ENCODE measurements at places on chromosomes 1 and 21.

- no peak for DNase-seq
Observed at GRCh38 chr1:219330669-219331068, 157.0 kb downstream of the LYPLAL1 start.

DNA sequence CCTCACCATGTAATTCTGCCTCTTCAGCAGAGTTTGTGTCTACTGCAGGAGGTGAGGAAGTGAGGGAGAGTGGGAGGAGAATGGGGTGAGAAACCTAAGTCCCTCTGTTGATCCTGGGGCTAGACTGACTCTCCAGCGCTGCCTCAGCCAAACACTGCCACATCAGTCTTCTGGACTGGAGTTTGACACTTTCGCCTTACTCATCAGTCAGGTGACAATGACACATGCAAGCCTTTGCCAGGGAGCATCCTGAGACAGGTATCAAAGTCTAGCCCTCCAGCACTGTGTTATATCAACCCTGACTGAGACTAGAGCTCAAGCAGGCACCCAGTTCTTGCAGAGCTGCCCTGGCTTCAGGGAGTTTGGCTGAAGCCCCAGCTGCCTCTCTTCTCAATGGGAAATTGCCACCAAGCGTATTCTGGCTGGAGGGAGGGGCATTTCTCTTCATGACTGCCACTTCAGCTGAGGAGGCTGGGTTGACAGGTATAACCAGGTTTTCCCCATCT is 33.3 kb upstream of the SUCO start:
- peak; percentile 3 for DNase-seq

DNA sequence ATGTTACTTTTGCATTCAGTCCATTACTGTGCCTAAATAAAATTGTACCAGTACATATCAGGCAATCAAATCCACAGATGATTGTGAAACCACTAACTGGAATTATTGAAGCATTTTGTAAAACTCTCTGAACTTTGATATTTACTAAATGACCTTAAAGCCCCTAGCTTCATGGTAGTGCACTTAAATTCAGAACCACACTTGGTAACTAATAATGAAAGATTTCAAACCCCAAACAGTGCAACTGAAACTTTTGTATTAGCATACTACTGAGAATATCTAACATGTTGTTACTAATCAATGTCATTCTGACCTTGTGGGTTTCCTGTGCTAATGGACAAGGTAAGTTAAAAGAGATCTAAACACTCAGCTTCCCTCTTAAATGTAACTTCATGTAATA is at the start of gene CFHR3:
Gene CFHR3, plus strand, starts transcription at position 238 of the 400 bp plus-strand sequence. Its CDS starts 47 bp downstream, at position 285.
- no peak for DNase-seq

DNA sequence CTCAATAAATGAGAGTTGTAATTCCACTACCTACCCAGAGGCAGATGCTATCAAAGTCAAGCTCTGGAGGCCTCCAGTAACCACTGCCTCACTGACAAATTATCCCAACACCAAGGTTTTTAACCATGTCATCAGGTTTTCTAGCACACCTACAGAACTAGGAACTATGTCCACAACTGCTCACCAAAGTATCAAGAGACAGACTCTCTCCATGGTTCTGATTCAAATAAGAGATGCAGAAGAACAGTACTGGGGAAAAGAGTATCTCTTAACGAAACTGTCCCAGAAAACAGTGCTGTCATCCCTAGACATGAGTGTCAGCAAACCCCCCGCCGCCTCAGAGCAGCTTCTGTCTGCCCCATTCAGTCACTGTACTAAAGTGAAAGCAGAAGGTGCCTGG is 301.7 kb downstream of the OMA1 start:
- DNase-seq: no peak

DNA sequence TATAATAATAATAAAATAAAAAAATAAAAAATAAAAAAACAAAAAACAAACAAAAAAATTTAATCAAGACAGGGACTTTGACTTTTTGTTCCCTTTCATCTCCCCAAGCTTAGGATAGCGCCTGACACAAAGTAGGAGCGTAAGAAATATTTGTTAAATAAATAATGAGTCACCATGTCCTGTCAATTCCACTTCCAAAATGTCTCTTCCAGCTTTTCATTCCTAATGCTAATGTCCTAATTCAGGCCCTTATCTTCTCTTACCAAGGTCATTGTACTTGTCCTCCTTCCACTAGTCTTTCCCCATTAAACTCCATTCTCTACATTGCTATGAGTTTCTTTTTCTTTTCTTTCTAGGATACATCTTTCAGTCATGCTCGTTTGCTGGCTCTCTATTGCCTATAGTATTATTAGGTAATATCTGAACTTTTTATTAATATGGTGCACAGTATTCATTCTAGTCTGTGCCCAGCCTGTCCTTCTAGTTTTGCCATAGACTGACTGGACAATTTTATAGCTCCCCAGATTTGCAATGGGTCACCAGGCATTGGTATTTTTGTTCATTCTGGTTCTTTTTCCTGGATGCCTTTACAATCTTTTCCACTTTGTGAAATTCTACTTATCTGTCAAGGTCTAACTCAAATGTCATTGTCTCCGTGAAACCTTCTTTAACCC is 11.4 kb downstream of the NEXN start:
- DNase-seq: no peak

DNA sequence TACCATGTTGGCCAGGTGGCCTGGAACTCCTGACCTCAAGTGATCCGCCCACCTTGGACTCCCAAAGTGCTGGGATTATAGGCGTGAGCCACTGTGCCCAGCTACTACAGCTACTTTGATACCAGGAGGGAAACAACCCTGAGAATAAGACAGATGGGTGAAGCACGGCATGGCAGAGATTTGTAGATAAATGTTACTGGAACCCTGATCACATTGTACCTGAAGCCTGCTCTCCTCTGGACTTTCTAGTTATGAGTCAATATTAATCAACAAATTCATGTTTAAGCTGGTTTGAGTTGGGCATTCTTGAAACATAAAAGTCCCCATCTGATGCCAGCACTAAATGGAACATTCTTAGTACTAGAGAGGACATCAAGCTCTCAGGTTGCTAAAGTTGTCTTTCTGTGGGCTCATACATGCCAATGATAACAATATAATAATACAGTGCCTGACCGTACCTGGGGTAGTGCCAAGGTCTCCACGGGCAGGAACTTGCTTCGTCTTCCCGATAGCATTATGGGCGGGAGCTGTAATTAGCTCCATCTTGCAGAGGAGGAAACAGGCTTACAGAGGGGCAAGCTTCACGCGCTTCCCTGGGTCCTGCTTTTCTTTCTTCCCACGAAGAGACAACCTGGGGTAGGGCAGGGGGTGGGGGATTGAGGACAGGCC is 30.7 kb upstream of the SLC19A1 start:
- no peak for DNase-seq

DNA sequence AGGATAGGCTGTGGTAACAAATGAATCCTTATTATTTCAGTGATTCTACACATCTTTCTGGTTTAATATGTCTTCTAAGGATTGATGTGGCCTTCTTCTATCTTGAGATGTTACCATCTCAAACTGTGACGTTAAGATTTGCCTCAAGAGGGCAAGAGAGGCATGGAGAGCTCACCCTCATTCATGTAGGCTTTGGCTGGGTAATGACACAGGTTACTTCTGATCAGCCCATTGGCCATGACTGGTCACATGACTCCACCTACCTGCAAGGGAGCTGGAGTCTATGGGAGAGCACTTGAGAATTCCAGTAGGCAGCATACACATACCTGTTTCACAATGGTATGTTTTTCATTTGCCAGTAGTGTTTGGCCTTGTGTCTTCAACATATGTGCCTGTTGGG is 30.0 kb downstream of the CACHD1 start:
- DNase-seq: peak; percentile 2

- peak; percentile 30 for DNase-seq
Observed at GRCh38 chr1:181179987-181180365, 91.5 kb downstream of the IER5 start.

DNA sequence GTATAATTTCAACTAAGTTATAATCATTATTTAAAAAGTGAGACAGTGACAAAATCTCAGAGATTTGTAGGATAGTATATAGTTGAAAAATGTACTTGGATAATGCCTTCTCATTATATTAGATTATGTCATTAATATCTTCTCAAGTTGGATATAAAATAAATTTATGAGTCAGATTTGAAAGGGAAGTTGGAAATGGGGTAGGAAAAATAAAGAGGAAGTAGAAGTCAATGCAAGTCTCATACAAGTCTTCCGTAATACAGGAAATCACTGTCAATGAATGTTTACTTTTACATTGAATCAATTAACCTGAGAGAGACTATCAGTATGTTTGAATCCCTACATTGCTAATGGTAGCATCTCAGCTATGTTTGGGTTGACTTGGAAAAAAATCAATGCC is 16.2 kb upstream of the RNPC3 start:
- no peak for DNase-seq

GRCh38 chr1:13881385-13882088 is 181.5 kb downstream of the PRDM2 start:
- no peak for DNase-seq
